ENCODE measurements at places on chromosomes 1 and 21.

GRCh38 chr1:167601442-167602383 is 28.3 kb upstream of the RCSD1 start:
- H3K4me3 ChIP-seq = no peak overlapping the region
- no peaks in the 10 kb centered on the region for H3K27me3 ChIP-seq
- H3K36me3 ChIP-seq = no peaks in the 10 kb centered on the region
- peaks cover 31% of the 10 kb centered on the region for H3K4me1 ChIP-seq
- DNase-seq = no peak
- H3K27ac ChIP-seq = peak overlapping the region; percentile 46

DNA sequence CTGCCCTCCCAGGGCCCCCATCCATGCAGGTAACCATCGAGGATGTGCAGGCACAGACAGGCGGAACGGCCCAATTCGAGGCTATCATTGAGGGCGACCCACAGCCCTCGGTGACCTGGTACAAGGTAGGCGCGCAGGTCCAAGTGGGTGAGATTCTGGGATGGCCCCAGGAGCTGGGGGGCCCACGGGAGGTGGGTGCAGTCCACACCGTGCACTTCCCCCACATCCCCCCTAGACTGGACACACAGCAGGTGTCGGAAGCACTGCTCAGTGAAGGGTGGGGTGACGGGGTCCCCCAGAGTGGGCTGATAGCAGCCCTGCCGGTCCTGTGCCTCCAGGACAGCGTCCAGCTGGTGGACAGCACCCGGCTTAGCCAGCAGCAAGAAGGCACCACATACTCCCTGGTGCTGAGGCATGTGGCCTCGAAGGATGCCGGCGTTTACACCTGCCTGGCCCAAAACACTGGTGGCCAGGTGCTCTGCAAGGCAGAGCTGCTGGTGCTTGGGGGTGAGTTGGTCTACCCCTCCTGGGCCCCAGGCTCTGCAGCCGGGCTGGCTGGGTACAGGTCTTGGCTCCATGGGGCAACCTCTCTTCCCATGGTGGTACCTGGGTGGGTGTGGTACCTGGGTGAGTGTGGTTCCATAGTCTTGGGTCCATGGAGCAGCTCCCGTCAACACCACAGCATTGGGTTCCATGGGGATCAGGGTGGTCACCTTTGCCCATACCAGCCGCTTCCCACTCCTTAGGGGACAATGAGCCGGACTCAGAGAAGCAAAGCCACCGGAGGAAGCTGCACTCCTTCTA is 40.4 kb downstream of the TRIM11 start:
- no peak overlapping the region for H3K4me3 ChIP-seq
- no peak for DNase-seq
- H3K4me1 ChIP-seq = no peaks in the 10 kb centered on the region
- no peaks in the 10 kb centered on the region for H3K36me3 ChIP-seq

DNA sequence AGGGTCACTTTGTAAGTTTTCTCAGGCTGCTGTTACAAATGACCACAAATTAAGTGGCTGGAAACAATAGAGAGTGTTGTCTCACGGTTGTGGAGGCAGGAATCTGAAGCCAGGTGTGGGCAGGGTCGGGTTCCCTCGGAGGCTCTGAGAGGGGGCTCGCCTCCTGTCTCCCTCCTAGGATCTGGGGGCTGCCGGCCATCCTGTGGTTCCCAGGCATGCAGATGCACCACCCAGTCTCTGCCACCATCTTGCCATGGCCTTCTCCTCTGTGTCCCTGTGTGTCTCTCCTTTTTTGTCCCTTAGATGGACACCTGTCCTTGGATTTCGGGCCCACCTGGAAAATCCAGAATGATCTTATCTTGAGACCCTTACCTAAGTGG is 4.8 kb downstream of the TP73 start:
- DNase-seq = no peak
- no peaks in the 10 kb centered on the region for H3K36me3 ChIP-seq
- peak overlapping the region; percentile 58 for H3K4me3 ChIP-seq
- peak overlapping the region; percentile 93 for H3K27ac ChIP-seq

- no peaks in the 10 kb centered on the region for H3K36me3 ChIP-seq
- H3K4me1 ChIP-seq = no peaks in the 10 kb centered on the region
- H3K27me3 ChIP-seq = peaks cover 6% of the 10 kb centered on the region
- no peak overlapping the region for H3K4me3 ChIP-seq
- H3K27ac ChIP-seq = no peak overlapping the region
These were observed 40.8 kb downstream of the S100A10 start for GRCh38 chr1:151952811-151953210.

- no peak for DNase-seq
- peak overlapping the region; percentile 67 for H3K27ac ChIP-seq
- H3K36me3 ChIP-seq = no peaks in the 10 kb centered on the region
- peaks cover 29% of the 10 kb centered on the region for H3K4me1 ChIP-seq
- H3K4me3 ChIP-seq = no peak overlapping the region
- no peaks in the 10 kb centered on the region for H3K27me3 ChIP-seq
These were observed 86.9 kb downstream of the LRRC8D start for GRCh38 chr1:89907727-89908212.

DNA sequence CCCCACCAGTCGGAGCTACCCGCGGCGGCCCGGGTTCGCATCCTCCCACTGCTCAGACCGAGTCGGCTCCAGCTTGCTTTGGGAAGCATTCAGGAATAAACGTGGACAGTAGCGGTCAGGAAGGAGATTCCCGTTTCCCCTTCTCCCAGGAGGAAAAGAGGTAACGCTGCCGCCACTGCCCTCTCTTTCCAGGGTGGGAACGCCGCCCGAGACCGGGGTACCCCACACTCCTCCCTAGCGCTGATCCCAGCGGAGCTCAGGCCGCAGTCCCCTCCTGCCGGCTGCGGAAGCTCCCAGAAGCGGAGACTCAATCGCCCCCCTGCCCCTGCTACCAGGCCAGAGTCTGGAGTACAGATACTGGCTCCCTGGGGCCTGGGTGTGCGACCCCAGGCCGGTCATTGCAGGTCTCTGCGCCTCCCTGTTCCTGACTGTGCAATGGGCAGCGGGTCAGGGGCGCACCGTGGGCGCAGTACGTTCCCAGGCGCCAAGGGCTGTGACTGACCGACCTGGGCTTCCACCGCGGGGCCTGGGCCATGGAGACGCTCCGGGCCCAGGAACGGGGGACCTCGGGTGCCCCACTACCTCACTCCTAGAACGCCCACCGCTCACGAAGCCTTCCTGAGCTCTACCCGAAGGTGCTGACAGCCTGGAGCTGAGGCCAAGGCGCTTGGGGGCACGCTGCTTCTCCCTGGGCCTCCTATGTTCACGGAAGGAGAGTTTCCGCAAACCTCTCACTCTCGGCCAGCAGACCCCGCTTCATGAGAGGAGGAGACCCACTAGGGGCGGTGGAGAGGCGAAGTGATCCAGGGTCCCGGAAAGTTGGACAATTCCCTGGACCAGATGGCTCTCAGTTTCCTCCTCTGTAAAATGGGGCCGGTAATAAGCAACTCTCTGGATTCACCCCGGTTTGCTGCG is 7.8 kb downstream of the DMRTA2 start:
- no peaks in the 10 kb centered on the region for H3K4me1 ChIP-seq
- no peak overlapping the region for H3K4me3 ChIP-seq
- peaks cover 12% of the 10 kb centered on the region for H3K27me3 ChIP-seq
- no peaks in the 10 kb centered on the region for H3K36me3 ChIP-seq
- no peak for DNase-seq

DNA sequence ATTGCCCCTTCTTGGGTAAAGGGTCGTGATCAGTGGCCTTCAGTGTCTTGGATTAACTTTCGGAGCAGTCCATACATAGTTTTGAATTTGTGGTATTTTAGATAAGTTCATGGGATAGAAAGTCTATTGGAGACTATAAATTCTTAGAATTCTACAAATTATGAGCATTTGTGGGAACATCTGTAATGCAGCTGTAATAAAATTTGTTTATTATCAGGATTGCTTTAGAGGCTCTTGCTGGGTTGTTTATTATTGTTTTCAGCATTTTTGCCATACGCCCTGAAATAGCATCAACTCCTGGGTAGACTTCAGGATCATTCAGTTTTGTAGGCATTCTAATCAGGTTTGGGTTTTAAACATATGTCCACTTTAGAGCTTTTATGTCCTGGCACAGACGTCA is 16.1 kb downstream of the LAMC1 start:
- H3K27ac ChIP-seq = no peak overlapping the region
- DNase-seq = no peak
- no peaks in the 10 kb centered on the region for H3K27me3 ChIP-seq

GRCh38 chr1:12810691-12811408 is 19.7 kb downstream of the PRAMEF1 start:
- no peaks in the 10 kb centered on the region for H3K4me1 ChIP-seq
- no peak overlapping the region for H3K4me3 ChIP-seq
- no peaks in the 10 kb centered on the region for H3K27me3 ChIP-seq
- no peak overlapping the region for H3K27ac ChIP-seq

DNA sequence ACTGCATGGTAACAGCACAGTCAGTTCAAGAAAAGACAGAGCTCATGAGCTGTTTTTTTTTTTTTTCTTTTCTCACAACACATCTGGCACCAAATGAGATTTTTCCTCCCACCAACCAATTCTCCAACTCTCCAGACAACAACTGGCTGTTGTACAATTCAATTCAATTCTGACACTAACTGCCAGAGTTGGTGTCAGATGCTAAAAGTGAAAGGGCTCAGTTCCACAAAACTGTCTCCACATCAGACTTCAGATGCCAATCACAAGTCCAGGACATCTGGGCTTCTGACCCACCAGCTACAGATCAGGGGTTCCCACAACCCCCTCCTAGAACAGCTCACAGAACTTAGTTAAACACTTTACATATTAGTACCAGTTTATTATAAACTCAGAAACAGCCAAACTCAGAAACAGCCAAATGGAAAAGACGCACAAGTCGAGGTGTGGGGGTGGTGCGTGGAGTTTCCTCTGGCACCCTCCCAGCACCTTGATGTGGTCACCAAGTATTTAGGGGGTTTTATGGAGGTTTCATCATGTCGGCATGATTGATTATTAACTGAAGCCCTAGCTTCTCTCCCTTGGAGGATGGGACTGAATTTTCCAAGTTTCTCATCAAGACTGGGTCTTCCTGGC is 39.2 kb upstream of the LRRC8D start:
- no peak overlapping the region for H3K27ac ChIP-seq
- DNase-seq = peak; percentile 81
- H3K36me3 ChIP-seq = no peaks in the 10 kb centered on the region
- peaks cover 13% of the 10 kb centered on the region for H3K4me1 ChIP-seq
- H3K4me3 ChIP-seq = no peak overlapping the region

DNA sequence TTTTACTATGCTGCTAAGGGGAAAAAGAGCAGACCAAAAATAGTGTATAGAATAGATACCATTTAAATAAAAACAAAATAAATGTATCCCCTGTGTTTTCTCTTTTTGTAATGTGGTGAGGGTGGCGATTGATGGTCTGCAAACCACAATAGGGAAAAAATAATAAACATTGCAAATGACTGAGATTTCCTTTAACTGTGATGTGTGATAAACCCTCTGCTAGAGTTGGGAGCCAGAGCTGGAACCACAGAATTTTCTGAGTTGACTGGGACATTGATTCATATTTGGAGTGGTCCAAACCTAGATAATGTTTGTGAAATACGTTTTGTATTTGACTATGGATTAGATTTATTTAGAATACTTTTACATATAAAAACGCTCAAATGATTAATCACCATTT is 70.6 kb upstream of the PTGFR start:
- DNase-seq = no peak
- no peaks in the 10 kb centered on the region for H3K27me3 ChIP-seq
- H3K36me3 ChIP-seq = no peaks in the 10 kb centered on the region
- H3K4me3 ChIP-seq = no peak overlapping the region
- no peaks in the 10 kb centered on the region for H3K4me1 ChIP-seq

DNA sequence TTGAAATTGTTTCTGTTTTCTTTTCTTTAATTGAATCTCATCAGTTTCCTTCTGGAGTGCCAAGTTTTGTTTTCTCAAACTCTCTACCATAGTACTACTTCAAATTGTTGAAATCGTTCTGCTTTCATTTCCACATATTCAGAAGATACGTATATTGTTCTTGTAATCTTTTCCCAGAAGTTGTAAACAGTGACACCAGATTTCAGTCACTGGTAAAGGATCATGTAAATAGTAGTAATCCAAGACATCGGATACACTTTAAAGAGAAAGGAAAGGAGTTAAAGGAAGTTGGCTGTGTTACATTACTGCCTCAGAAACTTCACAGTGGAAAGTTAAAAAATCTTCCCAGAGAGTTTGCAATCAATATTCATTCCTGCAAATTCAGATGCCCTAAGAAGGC is 67.5 kb downstream of the RGL1 start:
- H3K27ac ChIP-seq = peak overlapping the region; percentile 58
- H3K27me3 ChIP-seq = no peaks in the 10 kb centered on the region
- H3K4me3 ChIP-seq = no peak overlapping the region
- no peak for DNase-seq
- H3K36me3 ChIP-seq = 0 out of 2 replicates have a peak, but pooled peaks cover 11% of the 10 kb centered on the region

DNA sequence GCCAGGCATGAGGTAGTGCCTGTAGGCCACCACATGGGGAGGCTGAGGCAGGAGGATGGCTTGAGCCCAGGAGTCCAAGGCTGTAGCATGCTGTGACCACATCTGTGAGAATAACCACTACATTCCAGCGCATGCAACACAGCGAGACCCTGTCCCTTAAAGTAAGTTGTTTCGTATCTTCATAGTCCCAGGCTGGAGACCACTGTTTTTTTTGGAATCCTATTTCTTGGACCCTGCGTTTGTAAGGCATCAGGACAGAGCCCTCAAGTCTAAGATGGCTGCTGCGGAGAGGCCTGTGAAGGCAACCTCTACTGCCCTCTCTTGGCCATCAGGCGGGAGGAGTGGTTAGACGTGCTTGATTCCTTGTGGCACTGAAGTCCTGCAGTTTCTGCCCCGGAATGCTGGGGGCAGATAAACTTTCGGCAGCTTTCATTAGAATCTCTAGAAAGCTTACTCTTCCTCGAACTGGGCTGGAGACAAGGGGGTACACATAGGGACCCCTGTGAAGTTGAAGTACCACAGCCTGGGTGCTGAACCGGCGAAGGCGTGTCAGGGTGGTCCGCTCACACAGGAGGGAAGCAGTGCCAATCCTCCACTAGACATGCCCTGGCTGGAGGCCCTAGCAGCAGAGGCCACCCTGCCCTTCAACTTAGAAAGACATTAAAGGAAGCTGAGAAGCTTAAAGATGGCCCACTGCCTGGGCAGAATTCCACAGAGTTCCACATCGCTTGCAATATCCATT is 36.6 kb downstream of the RABIF start:
- no peak overlapping the region for H3K27ac ChIP-seq
- no peak overlapping the region for H3K4me3 ChIP-seq
- H3K27me3 ChIP-seq = no peaks in the 10 kb centered on the region
- peaks cover 7% of the 10 kb centered on the region for H3K4me1 ChIP-seq

GRCh38 chr1:195733826-195734225 is 874.4 kb downstream of the KCNT2 start:
- H3K27me3 ChIP-seq = no peaks in the 10 kb centered on the region
- no peaks in the 10 kb centered on the region for H3K4me1 ChIP-seq
- no peaks in the 10 kb centered on the region for H3K36me3 ChIP-seq
- no peak overlapping the region for H3K27ac ChIP-seq

DNA sequence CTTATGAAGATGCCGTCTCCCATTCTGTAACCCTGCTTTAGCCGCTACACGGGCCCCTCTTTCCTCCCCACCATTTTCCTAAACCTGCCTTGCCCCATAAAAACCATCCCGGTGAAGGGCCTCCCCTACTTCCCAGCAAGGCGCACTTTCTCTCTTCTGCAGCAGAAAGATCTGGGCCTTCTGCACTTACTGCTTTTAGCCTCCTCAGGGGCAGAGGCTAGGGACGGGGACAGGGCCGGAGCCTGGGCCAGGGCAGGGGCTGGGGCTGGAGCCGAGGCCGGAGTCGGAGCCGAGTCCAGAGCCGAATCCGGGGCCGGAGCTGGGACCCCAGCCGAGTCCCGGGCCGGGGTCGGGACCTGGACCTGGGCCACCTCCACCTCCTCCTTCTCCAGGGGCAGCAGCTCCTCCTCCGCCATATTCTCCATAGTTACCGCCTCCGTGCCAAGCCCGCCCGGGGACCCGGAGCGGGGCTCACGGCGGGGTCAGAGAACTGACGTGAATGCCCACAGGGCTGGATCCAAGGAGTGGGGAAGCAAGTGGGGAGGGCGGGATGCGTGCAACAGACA is 382 bp downstream of the TRMT1L start:
- H3K36me3 ChIP-seq = no peaks in the 10 kb centered on the region
- H3K4me3 ChIP-seq = peak overlapping the region; percentile 94
- H3K27me3 ChIP-seq = no peaks in the 10 kb centered on the region
- peak overlapping the region; percentile 94 for H3K27ac ChIP-seq
- no peak for DNase-seq
